GM23248 (cell line): ENCODE measurements at places on chromosomes 2 and 18.
A peak's percentile ranks its signal among the peaks of the same experiment; 100 is the strongest.

GRCh38 chr18:69954719-69955480 lies 7.2 kb upstream of the CD226 start:
- H3K4me3 ChIP-seq: no peak overlapping the region
- no peak overlapping the region for H3K27ac ChIP-seq
- no peaks in the 10 kb centered on the region for H3K36me3 ChIP-seq
- no peaks in the 10 kb centered on the region for H3K27me3 ChIP-seq

GRCh38 chr2:131093696-131094462 lies 619 bp upstream of the FAM168B start:
- peak; percentile 85 for DNase-seq
- no peaks in the 10 kb centered on the region; the same call in 1 of the 2 replicates for H3K4me1 ChIP-seq
- H3K4me3 ChIP-seq: peak overlapping the region; percentile 87
- peak overlapping the region; percentile 83 for H3K27ac ChIP-seq

GRCh38 chr2:138428710-138429440 lies 72.7 kb upstream of the SPOPL start:
- H3K27me3 ChIP-seq: no peaks in the 10 kb centered on the region
- H3K4me1 ChIP-seq: peaks cover 9% of the 10 kb centered on the region
- H3K36me3 ChIP-seq: no peaks in the 10 kb centered on the region
- H3K4me3 ChIP-seq: no peak overlapping the region
- no peak overlapping the region for H3K27ac ChIP-seq
- DNase-seq: no peak

DNA sequence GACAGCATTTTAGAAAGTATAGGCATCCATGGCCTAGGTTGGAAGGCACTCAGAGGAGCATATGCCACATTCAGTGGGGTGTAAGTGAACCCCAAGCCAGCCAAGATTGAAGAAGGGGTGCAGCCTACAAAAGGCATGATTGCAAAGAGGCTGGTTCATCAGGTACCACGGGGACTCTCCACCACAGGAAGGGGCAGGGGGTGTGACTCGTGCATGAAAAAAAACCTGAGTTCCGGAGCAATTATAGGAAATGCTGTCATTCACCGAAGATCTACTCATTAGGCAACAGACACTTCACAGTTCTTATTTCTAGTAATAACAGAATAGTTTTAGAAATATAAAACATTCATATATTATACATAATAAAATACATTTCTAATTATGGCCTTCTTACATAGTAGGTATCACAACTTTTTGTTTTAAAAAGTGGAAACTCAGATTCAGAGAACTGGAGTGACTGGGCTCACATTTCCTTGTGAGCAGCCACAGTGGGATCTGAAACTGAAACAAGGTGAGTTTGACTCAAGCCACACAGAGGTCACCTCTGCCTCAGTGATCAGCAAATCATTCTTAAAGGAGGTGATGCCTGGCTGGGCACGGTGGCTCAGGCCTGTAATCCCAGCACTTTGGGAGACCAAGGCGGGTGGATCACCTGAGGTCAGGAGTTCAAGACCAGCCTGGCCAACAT lies 188.4 kb upstream of the GYPC start:
- no peak overlapping the region for H3K27ac ChIP-seq
- no peaks in the 10 kb centered on the region for H3K27me3 ChIP-seq
- no peak for DNase-seq
- no peaks in the 10 kb centered on the region for H3K4me1 ChIP-seq
- H3K36me3 ChIP-seq: no peaks in the 10 kb centered on the region

DNA sequence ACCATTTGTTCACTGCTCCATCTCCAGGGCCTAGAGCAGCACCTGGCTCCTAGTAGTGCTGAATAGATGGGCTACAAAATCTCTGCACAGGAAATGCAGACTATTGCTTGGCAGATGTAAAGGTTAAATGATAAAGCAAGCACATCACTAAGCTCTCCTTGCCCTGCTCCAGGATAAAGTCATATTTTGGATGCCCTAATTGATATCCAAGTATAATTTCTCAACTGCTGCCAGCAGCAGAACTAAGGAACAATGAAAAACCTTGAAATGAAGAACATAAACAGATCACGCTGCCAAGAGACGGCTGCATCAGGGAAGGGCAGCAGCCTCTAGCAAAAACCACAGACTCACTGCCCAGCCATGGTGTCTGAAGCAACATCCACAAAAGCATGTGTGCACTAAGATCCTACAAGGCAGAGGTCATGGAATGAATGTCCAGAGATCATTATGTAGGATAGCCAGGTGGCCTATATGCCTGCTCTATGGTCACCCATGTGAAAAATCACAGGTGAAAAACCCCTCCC lies 134.7 kb downstream of the TMEM163 start:
- no peak for DNase-seq
- H3K36me3 ChIP-seq: no peaks in the 10 kb centered on the region
- H3K27me3 ChIP-seq: no peaks in the 10 kb centered on the region
- no peak overlapping the region for H3K27ac ChIP-seq
- no peaks in the 10 kb centered on the region for H3K4me1 ChIP-seq

DNA sequence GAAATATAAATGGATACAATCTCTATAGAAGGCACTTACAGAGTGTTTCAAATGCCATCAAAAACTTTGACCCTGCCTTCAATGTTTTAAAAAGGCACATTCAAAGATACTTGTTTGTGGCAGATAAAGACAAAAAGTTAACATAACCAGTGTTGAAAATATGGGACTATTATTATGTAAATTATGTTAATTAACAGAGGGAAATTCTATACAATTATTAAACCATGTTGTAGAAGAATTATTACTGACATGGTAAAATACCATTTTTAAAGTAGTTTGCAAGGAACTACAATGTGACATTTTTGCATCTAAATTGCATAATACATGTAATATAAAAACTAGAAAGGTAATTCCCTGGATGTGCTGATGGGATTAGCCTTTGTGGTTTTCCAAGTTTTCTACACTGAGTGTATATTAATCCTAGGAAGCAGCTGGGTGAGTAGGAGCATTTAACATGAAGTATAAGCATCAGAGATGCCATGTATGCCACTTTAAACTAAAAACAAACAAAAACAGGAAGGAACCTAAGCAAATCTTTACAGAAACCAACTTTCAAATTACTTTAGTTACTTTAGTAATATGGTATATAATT lies 21.7 kb downstream of the MIB1 start:
- no peaks in the 10 kb centered on the region for H3K27me3 ChIP-seq
- peaks cover 9% of the 10 kb centered on the region for H3K4me1 ChIP-seq
- DNase-seq: no peak
